ENCODE measurements at places on chromosomes 5 and 9. TPM values are rescaled to one million over a fixed set of nuclear protein-coding genes. Genes with fewer than 3 reads are reported as not detected.

GRCh38 chr5:65141493-65141892, 340.2 kb downstream of the ADAMTS6 start:
- DNase-seq: no peak

DNA sequence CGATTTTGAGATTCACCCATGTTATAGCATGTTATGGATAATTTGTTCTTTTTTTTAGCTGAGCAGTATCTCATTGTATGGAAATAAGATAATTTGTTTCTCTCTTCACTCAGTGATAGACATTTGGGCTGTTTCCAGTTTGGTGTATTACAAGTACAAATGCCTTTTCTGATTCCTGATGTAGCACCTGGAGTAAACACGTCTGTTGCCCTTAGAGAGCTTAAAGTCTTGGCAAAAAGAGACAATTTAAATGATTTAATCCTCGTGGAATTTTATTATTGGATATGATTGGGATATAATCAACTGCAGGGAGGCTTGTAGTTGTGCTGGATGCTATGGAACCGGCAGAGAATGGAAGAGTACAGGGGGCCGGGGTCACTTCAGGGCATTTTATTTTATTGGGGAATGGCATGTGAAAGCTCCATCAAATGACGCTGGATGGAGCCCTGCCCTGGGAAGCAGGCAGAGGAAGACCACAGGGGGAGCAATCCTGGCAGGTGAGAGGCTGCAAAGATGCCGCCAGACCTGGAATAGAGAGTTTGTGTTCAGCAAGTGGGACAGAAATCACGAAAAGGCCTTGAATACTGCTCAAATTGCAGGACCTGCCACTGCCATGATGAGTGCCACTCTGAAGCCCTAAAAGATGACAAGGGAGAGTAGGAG, 31.0 kb upstream of the TGFBI start:
- no peak for DNase-seq

GRCh38 chr9:8362250-8362649, 562.7 kb upstream of the DMAC1 start:
- DNase-seq: no peak

Gene HAPLN1
- total RNA-seq: 0.05 TPM

Gene UBAP1
- total RNA-seq: 30.8 TPM

Gene PRSS3
- total RNA-seq: 66.3 TPM
